AG10803 (cell line): ENCODE measurements at places on chromosomes 16 and 17.

GRCh38 chr16:56741399-56741798 is 11.5 kb downstream of the NUP93 start:
- DNase-seq = no peak

DNA sequence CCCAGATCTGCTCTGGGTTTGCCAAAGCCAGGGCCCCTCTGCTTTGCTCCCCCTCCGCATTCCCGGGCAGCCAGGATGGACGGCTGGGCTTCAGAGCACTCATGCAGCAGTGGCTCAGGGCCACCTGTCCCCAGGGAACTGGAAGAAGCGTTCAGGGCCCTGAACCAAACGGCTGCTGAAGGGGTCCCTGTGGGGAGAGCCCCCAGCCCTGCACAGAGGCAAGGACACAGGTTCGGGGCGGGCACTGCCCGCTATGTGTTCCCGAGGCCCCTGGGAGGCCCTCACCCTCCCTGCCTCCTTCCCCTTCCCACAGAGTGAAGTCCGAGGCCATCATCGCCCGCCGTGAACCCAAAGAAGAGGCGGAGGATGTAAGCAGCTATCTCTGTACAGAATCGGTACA is 10.4 kb downstream of the NME3 start:
- DNase-seq = no peak

DNA sequence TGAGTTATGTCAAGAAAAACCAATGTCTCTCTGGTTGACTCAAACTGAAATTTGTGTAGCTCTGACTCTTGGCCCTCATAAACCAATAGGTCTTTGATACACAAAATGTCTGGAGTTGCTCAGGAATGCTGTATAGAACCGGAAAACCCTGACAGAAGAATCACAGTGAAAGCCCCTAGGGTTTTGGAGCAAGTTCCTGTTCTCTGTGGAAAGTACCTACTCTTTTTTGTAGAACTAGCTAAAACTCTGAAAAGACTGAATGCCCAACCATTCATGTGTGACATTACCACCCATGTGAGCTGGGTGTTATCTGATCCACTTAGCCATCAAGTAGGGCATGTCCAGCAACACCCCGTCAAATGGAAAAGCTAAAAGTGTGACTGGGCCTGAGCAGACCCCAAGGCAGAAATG is 28.8 kb downstream of the CCL4 start:
- DNase-seq = no peak

DNA sequence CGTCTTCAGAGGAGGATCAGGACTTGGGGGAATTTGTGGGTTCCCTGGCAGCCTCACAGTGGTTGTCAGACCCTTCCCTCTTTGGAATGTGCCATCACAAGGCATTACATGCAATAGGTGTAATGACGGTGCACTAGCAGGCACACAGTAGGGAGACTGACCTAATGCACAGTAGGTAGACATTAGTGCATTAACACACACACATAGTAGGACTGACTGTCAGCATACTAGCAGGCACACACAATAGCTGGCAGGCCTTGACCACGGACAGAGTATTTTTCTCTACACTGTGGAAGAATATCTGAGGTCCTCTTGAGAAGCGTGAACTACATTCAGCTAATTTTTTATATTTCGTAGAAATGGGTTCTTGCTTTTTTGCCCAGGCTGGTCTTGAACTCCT is 10.9 kb upstream of the UBALD2 start:
- no peak for DNase-seq
